ENCODE measurements at places on chromosomes 6 and 20. TPM values are rescaled to one million over a fixed set of nuclear protein-coding genes. Genes with fewer than 3 reads are reported as not detected.

Gene HLA-DRB5
- total RNA-seq: not detected

Gene LY6G6F
- total RNA-seq: not detected

Gene FOXC1
- total RNA-seq: 1.9 TPM

Gene NKX2-2
- not detected for total RNA-seq

Gene TINAG
- not detected for total RNA-seq

Gene SLC44A4
- not detected for total RNA-seq

Gene ETV7
- total RNA-seq: 0.32 TPM

Gene HCRTR2
- not detected for total RNA-seq

Gene MTG2
- 22.5 TPM for total RNA-seq

Gene SERPINB6
- 96.3 TPM for total RNA-seq

Gene ATP6V1G2
- 1.3 TPM for total RNA-seq

Gene POM121L2
- not detected for total RNA-seq

Gene IP6K3
- total RNA-seq: 2.6 TPM

Gene RAMACL
- 0.43 TPM for total RNA-seq

Gene NUS1
- 26.8 TPM for total RNA-seq

Gene RNF144B
- total RNA-seq: 0.97 TPM

Gene GHRH
- not detected for total RNA-seq

Gene KHDC1
- total RNA-seq: 3.9 TPM

Gene OR2H1
- total RNA-seq: not detected

Gene SYNJ2
- 53.1 TPM for total RNA-seq

Gene CRNKL1
- 22.9 TPM for total RNA-seq

Gene CALHM6
- not detected for total RNA-seq

Gene SLC17A3
- total RNA-seq: not detected

Gene PBX2
- total RNA-seq: 35.4 TPM

Gene MYH7B
- total RNA-seq: under 0.01 TPM

Gene PRPH2
- 2.6 TPM for total RNA-seq

All from fibroblast of villous mesenchyme (primary cell).